ENCODE measurements at places on chromosomes 3 and 15.

DNA sequence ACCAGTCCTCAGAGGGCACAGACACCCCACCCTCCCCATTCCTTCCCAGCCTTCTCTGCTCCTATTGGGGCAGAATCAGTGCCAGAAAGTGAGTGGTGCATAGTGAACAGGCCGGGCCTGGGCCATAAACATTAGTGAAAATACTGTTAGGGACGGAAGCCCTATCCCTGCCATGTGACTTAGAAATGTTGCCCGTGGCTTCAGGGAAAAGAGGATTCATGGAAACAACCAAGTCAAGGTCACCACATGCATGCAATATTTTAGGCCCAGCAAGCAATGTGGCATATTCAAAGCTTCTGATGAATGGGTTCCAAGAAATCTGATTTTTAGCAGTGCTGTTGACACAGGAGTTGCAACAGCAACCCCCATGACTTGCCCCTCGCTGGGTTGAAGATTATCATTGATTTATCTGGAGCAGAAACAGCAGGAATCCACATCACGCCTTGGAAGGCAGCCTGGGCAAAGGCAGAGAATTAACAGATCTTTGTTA, 52.3 kb downstream of the CCNL1 start:
- DNase-seq = no peak

GRCh38 chr3:10265833-10266232, 17.6 kb downstream of the TATDN2 start:
- DNase-seq = no peak

- DNase-seq = no peak
These were observed 32.9 kb downstream of the DNAJB8 start for GRCh38 chr3:128433837-128434165.

- no peak for DNase-seq
These were observed 77.8 kb downstream of the DCLK3 start for GRCh38 chr3:36686516-36686915.

- DNase-seq = peak; percentile 38
These were observed 961 bp downstream of the HAPLN3 start for GRCh38 chr15:88894348-88894818.

GRCh38 chr15:98562331-98562937, 85.9 kb upstream of the IGF1R start:
- DNase-seq = no peak

DNA sequence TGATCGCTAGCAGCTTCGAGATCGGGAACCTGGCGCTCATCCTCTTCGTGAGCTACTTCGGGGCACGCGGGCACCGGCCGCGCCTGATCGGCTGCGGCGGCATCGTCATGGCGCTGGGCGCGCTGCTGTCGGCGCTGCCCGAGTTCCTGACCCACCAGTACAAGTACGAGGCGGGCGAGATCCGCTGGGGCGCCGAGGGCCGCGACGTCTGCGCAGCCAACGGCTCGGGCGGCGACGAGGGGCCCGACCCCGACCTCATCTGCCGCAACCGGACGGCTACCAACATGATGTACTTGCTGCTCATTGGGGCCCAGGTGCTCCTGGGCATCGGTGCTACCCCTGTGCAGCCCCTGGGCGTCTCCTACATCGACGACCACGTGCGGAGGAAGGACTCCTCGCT, 62.5 kb downstream of the SLCO3A1 start:
- no peak for DNase-seq

DNA sequence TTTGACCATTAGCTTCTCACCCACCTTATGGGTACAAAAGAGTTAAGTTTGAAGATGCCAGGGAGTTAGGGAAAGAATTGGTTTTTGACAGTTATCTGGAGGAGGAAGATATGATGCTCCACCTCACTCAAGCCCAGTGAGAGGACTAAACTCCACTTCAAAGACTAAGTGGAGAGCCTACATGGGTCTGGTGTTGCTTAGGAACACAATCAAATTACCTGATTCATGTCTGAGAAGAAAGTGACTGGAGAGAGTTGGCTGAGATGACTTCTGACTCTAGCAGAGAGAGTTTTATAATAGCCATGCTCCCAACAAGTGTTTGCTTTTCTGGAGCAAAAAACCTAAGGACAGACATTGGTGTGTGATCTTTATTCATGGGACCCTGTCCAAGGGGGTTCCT, 43.3 kb downstream of the SUCNR1 start:
- no peak for DNase-seq

- peak; percentile 47 for DNase-seq
These were observed 7.8 kb upstream of the PTX3 start for GRCh38 chr3:157428853-157429252.

DNA sequence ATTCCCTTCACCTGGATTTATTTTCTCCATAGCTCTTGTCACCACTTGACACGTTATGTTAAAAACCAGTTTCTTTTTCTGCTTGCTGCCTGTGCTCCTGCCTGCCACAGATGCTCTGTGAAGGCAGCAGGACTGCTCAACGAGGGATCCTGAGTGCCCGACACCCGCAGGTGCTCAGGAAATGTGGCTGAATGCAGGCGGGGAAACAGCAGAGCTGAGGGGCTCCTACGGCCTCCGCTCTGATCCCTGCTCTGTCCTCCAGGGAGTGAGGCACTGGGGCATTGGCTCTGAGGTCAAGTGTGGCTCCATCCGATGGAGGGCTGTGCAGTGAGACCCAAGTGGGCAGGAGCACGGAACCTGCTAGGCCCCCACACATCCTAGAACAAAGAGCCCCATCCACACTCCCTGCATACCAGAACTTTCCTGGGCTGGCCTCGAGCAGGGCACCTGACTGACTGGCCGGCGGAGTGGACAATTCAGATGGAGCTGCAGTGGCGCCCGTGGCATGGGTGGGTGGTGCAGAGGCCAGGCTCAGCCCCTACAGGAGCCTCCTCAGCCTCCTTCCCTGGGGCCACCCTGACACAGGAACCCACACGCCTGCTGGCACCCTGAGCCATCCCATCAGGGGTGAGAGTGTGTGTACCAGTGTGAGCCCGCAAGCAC, 27.9 kb downstream of the IQSEC1 start:
- no peak for DNase-seq

- DNase-seq = no peak
These were observed 708.5 kb downstream of the SQOR start for GRCh38 chr15:46343196-46343935.

- DNase-seq = peak; percentile 90
These were observed at the start of gene COL8A1 for GRCh38 chr3:99638167-99638948. Gene COL8A1, plus strand, starts transcription at chr3:99638594. Its CDS starts 152,089 bp downstream, at chr3:99790683.

DNA sequence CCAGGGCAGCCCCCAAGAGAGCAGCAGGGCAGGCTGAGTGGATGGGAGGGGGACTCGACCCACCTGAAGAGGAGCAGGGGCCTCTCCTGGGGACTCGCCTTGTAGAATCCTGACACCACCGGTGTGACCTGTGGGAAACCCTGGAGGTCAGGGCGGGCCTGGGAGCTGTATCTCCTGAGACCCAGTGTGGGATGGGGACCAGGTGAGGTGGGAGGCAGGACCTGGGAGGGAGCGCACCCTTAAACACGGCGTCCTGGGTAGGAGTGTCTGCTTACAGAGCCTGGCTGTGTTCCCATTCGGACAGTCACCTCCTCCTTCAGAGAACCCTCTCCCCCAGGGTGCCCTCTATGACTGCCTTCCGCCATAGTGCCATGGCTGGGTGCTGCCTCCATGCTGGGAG, 27.1 kb downstream of the C15orf39 start:
- DNase-seq = no peak

DNA sequence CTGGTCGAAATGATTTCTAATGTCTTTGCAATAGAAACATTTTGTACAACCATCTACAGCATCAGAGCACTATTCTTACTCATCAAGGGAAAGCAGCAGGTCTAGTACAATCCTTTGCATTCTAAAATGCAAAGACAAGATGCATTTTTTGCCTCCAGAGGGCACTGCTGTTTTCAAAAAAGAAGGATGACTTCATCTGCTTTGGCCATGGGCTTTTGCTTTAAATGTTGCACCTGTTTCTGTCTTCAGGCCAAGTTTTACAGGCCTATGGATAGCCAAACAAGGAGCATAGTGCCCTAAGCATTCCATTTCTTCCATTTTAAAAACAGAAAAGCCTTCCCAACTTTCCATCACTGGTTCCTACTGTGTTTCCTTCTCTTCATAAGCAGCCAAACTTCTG, 3.4 kb downstream of the PARP9 start:
- DNase-seq = peak; percentile 62

- DNase-seq = no peak
These were observed 14.9 kb downstream of the EIF2AK4 start for GRCh38 chr15:39948817-39949216.

DNA sequence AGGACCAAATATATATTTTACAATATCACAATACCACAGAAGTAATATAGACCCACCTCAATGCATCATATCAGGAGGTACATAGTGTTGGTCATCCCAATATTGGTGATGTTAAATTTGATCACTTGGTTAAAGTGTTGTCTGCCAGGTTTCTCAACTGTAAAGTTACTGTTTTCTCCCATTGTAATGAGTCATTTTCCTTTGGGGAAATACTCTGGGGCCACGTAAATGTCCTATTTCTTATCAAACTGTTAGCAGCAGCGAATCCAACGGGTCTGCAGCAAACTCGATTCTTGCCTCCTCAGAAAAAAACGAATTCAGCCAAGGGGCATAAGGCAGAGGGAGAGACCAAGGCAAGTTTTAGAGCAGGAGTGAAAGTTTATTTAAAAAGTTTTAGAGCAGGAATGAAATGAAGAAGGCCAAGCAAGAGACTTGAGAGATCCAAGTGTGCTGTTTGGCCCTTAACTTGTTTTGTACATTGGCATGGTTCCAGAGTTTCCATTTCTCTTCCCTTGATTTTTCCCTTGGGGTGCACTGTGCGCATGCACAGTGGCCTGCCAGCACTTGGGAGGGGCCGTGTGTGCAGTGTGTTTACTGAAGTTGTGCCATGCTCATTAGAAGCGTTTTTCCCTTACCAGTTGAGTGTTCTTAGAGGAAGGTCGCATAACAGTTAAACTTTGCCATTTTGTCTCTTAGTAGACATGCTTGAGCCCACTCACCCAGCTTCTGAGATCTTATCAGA, 512.5 kb downstream of the AGBL1 start:
- no peak for DNase-seq

DNA sequence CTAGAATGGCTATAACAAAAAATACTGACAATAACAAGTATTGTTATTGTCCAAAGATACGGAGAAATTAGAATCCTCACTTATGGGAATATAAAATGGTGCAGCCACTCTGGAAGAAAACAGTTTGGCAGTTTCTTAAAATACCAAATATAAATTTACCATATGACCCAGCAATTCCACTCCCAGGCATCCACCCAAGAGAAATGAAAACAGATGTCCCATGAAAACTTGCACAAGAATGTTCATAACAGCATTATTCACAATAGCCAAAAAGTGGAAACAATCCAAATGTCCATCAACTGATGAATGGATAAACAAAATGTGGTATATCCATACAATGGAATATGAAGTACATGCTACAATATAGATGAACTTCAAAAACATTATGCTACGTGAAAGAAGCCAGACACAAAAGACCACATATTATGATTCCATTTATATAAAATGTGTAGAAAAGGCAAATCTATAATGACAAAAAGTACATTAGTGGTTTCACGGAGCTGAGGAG, 9.4 kb downstream of the AAGAB start:
- DNase-seq = peak; percentile 84

- peak; percentile 7 for DNase-seq
These were observed 26.0 kb downstream of the CYP19A1 start for GRCh38 chr15:51312166-51313073.

GRCh38 chr3:159322322-159322939, 520.6 kb downstream of the MFSD1 start:
- DNase-seq = peak; percentile 33

DNA sequence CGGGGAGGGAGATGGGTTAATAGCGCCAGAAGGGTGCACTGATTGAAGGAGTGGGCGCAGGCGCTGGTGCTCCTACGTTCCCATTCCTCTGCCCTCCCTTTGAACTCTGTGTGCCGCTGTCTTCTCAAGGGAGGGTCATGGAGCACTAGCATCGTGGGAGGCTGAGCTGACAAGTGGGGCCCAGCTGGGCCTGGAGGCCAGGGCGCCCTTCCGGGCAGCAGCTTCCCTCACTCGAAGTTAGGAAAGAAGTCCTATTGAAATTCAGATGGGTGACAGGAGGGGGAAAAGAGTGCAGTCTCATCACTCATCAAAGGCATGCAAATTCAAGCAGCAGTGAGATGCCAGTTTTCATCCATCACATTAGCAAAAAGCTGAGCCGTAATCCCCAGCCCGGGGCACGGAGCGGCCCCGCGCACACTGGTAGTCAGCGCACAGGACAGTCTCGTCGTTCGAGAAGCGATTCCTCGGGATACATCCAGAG, 128.2 kb downstream of the LRRK1 start:
- no peak for DNase-seq

GRCh38 chr3:9047452-9048346, 84.4 kb upstream of the RAD18 start:
- DNase-seq = no peak

DNA sequence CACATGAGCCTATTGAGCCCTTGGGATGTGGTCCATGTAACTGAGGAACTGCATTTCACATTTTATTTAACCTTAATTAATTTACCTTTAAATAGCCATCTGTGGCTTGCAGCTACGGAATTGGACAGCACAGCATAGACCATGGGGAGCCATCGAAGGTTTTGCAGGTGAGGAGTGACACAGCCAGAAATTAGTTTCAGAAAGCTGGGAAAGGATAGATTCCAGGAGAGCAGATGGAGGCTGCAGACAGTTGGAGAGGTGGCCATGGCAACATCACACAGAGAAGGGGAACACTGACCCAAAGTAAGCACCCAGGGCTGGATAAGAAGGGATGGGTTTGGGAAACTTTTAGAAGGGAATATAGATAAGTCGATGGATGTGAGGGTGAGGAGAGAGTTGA, 100.1 kb upstream of the SLC6A11 start:
- no peak for DNase-seq

DNA sequence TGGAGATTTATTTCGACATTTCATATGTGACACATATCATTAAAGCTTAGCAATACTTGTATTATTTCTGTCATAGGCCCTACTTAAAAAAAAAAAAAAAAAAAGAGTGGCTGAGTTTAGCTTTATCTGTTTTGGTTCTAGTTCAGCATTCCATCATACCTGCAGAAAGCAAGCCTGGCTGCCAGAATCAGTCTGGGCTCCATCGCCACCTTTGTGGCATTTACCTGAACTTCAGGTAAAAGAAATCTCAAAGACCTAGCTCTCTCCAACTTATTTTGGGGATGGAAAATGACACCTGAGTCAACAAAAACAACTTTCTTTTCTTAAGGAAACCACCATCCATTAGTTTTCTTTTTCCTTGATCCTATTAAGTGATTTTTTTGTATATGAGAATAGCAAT, 82.1 kb downstream of the NEK10 start:
- DNase-seq = no peak

GRCh38 chr3:126152901-126153694, 27.3 kb downstream of the ALDH1L1 start:
- DNase-seq = no peak

GRCh38 chr3:184811034-184811433, 932 bp upstream of the VPS8 start:
- no peak for DNase-seq

DNA sequence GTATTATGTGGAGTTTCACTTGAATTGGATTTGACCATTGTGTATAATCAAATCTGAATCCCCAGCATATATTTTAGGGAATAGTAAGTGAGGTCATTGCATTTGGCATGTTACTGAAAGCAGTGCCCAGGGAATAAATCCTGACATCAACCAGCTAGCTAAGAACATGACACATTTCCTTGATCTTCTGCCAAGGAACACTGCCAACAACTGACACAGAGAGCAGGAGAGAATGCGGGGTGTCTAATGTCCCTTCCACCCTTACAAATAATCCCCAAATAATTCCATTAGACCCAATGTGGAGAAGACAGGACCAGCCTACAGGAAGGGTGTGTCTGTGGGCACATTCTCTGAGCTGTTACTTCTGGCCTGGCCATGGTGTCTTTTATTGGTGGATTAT, 30.6 kb upstream of the UBE3A start:
- DNase-seq = peak; percentile 8

- peak; percentile 50 for DNase-seq
These were observed 102.1 kb downstream of the DUT start for GRCh38 chr15:48433226-48433886.
